SK-N-SH treated with all-trans-retinoic acid at 6 μM for 48 hours (cell line): ENCODE measurements at places on chromosomes 3 and 15.

DNA sequence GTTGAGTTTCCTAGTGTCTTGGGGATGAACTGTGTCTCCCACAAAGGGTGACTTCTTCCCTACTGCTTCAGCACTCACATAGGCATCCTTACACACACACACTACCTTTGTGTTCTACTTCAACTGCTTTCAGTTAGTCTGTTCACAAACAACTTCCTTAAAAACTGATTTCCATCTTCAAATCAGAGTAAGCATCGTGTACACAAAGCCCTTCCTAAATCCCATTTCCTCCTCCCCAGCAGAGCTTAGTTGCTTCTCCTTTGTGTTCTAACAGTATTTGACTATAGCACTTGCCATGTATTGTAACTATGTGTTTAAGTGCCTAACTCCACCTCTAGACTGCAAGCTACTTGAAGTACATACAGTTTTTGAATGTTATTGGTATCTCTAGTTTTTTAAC lies 71.7 kb downstream of the TNIK start:
- ATAC-seq: no peak

- ATAC-seq: no peak
Observed at GRCh38 chr3:138942271-138942670, 4.7 kb downstream of the FOXL2 start.

DNA sequence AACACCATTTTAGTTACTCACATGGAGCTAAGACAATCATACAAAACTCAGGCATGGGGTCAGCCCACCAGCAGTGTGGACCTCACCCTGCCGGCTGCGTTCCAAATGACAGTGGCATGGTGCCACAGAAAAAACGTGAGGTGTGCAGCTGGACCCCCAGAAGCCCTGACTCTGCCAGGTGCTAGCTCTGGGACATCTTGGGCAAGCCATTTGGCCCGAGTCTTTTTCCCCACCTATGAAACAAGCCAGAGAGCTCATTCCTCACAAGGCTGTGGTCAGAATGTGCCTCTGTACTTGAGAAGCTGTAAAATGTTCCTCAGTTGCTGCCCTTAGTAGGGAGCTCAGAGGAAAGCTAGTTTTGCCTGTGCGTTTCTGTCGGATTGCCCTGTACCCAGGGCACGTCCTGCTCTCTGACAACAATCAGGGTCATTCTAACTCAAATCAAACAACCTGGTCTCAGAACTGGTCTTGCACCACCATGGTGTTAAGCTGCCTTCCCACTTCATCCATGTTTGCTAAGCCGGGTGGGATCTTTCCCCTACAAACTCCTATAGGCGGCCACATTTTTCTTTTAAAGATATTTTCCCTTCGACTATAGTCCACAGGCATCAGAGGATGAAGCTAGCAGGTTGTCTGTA lies 44.9 kb downstream of the LIPC start:
- ATAC-seq: no peak

DNA sequence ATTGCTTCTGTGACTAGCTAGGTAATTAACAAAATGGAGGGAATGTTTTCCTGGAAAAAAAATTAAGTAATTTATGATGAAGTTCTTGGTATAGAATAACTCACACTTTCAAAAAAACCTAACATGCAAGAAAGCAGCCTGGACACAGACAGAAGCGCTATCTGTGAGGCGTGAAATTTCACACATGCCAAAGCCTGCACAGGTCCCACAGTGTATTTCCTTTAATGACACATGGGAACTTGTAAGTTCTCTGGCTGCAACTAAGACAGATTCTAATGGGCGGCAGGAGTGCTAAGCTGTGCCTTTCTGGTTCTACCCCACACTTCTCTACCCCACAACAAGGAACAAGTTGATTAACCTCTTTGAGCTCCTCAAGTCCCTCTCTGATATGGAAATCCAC lies 84.9 kb upstream of the NEO1 start:
- ATAC-seq: no peak

DNA sequence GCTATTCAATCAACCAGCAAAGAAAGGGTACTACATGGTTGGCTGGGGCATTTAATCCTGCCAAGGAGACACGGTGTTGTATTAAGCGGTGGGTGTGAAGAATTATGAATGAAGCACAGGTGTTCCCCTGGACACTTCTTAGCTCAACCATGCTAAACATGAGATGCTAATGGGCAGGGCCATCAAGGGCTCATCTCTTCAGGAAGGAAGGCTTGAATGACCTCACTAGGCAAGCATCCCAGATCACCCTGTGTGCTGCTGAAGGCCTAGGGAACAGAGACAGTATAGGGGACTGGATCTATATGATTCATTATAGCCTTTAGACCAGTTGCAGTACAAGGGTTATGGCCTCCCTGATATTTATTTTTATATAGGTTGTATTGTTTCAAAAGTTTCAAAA lies 221.3 kb upstream of the SLCO3A1 start:
- no peak for ATAC-seq

DNA sequence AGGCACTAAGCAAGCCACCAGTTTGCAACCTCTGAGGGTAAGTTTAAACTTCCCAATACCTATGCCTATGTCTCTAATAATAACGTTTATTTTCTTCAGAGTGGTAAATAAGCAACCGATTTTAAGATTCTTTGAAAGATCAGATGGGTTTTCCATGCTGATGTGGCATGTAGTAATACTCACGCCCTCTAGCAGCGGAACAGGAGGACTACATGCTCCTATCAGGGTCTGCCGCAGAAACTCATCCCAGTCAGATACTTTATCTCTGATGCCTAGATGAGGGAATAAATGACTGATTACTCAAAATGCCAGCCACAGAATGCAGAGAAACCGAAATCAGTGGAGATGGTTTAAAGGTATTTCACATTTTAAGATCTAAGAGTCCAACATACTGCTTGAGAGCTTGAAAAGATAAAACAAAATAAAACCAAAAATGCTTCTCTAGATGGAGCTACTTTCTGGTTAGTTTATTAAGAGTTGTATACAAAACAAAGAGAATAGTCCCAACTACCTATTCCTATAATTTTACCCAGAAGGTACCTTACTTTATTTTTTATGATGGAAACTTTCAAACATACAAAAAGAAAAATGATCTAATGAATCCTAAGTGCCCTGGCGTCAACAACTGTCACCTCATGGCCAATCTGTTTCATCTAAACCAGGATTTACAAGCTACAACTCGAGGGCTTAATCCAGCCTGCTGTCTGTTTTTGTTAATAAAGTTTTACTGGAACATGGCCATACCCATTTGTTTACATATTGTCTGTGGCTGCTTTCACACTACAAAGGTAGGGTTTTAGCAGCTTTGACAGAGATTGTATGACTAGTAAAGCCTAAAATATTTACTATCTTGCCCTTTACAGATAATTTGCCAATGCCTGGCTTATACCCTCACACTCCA lies 37.5 kb upstream of the STIMATE start:
- ATAC-seq: peak; percentile 100

DNA sequence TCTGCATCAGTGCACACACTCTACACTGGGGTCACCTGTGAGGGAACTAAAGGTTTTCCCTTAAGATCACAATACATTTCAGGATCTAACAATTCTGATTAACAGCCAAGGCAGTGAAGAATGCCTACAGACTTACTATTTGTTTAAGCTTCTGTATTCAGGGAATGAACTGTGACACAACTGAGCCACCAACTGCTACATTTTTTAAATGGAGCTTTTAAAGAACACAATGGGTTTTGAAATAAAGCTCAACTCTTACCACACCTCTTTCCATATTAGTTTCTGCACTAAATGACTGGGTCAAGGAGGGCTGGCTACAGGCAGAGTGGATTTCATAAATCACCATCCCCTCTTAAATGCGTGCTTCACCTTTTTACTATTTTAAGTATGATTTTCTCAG lies 100.2 kb downstream of the TMCC1 start:
- no peak for ATAC-seq

GRCh38 chr3:127730666-127731295 lies 58.0 kb downstream of the ABTB1 start:
- ATAC-seq: no peak

DNA sequence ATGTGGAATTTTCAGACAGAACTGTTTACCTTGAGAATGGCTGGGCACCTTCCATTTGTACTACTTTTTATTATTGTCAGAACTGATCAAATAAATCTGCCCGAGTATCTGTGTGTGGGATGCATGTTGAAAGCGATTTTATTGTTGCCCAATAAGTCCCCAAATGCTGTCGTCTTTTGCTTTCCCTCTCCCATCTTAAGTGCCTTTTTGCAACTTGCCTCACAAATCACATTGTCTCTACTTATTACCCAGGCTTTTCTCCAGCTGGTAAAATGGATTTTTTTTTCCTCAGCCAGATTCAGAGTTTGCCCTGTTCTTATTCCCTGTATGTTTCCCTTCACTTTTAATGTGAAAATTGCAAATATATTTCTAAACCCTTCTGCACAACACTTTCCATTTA lies 163.1 kb downstream of the CNTN4 start:
- no peak for ATAC-seq

DNA sequence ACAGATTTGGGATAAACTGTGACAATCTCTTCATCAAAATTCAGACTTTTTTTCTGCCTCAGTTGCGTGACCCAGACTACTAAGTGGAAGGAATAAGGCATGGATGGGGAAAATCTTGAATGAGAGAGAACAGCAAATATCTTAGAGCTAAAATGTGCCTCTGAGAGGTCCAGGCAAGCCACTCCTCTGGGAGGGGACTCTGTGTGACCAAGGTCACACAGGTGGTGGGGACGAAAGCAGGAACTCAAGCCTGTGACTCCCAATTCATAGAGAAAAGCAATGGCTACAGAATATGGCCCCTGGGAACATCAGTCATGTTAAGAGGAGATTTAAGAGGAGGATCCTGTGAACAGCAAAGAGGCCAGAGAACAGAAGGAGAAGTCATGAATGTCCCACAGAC lies 268.1 kb downstream of the FOXP1 start:
- no peak for ATAC-seq

DNA sequence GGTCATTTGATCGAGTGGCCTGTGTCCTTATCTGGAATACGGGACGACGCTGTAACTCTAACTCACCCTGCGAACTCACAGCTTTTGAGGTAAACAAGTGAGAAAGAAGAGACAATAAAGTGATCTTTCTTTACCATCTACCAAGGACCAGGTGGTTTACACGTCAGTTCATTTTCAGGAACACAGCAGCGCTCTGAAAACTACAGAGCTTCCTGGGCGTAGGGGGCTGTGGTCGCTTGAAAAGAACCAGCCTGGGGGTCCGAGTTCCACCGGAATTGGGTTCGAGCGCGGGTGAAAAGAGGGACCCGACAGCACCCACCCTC lies 357 bp downstream of the KIAA1143 start:
- ATAC-seq: peak; percentile 3

DNA sequence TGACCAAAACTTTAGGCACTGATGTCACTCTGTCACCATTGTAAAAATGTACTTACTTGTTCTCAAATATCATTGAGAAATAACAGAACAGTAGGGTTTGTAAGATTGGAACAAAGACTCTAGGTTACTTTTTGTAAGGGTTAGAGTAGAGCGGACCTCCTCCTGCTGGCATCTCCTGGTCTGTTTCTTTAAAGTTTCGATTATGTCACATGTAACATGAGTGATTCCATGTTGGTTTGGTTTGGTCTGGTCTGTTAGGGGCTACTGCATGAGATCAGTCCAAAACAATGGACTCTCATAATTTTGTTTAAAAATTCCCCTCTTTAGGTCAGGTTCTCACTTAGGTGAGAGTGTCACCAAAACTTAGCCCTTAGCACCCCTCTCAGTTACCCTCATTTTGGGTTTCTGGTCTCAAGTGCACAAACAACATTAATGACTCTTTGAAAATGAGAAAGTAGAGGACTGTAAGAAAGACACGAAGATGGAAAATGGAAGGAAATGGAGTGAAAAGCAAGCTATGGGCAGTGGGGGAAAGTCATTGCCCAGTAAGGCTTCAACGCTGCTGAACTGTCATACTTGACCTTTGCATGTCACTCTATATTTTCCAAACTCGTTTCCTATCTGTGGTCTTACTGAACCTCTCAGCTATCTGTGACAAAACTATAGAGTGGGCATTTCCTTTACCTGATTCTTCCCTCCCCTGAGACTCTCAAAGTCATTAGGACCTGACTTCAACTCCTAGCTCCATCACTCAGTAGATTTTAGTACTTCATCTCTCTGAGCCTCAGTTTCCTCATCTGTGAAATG lies 52.7 kb downstream of the LDHAL6B start:
- ATAC-seq: no peak

- ATAC-seq: no peak
Observed at GRCh38 chr3:59762941-59763340, 713.1 kb upstream of the CFAP20DC start.

DNA sequence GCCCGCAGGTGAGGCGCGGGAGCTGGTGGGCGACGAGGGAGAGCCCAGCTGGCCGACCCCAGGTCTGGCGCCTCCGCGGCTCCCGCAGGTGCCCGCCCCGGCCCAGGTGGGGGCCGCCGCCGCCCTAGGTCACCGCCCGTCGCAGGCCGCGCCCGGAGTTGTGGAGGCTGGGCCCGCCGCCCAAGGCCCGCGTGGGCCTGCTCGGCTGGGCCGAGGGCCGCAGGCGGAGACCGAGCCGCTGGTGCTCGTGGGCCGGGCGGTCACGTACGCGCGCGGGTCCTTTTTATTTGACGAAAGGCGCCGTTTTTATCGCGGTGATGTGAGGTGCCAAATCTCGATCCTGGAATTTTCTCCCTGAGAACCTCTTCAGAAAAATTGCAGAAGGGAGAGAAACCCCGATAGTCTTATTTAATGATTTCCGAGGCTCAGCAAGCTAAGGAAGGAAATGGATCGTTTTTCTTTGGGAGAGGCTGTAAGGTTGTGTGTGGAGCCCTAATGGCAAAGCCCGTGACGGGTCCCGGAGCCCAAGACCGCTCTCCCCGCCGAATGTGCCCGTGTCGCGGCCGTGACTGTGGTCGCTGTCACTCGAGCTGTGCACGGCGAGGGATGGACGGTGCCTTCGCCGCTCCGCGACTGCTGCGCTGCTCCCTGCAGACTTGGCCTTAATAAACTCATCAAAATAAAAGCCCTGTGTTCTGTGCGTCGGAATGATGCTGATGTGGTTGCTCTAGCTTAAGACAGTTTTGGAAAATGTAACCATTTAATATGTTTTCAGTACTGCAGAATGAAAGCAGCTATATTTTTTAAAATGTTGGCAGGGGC lies 612 bp downstream of the APPL1 start:
- peak; percentile 56 for ATAC-seq

GRCh38 chr3:36443028-36443686 lies 62.9 kb downstream of the STAC start:
- ATAC-seq: no peak

- no peak for ATAC-seq
Observed at GRCh38 chr3:53342353-53342752, 5.0 kb downstream of the DCP1A start.

GRCh38 chr15:83115410-83115809 lies 8.0 kb downstream of the TM6SF1 start:
- no peak for ATAC-seq

- ATAC-seq: no peak
Observed at GRCh38 chr3:38558864-38559263, 62.7 kb downstream of the EXOG start.

DNA sequence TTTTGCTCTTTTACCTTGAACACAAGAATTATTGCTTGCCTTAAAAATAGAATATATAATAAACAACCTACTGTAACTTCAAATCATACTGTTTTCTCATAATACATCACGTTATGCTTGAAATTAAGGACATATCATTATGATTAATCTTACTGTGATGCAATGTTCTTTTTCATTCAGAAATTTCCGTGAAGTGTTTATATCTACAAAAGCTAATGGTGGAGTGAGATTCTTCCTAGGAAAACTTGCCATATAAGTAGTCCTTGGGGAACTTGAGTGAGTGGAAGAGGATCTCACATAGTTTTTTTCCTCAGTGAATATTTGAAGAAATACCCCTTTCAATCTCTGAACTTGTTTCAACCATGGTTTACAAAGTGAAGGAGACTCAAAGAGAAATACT lies 498.7 kb upstream of the CBLB start:
- ATAC-seq: no peak
